ENCODE measurements at places on chromosomes 5 and 9. TPM values are rescaled to one million over a fixed set of nuclear protein-coding genes. Genes with fewer than 3 reads are reported as not detected.

Gene TLR4
- not detected for total RNA-seq

- no peaks in the 10 kb centered on the region for H3K36me3 ChIP-seq
- no peak overlapping the region for H3K4me3 ChIP-seq
- H3K27me3 ChIP-seq = peaks cover 4% of the 10 kb centered on the region
- H3K4me1 ChIP-seq = no peaks in the 10 kb centered on the region
Observed at GRCh38 chr9:134782921-134783698, 97.5 kb upstream of the FCN2 start.

DNA sequence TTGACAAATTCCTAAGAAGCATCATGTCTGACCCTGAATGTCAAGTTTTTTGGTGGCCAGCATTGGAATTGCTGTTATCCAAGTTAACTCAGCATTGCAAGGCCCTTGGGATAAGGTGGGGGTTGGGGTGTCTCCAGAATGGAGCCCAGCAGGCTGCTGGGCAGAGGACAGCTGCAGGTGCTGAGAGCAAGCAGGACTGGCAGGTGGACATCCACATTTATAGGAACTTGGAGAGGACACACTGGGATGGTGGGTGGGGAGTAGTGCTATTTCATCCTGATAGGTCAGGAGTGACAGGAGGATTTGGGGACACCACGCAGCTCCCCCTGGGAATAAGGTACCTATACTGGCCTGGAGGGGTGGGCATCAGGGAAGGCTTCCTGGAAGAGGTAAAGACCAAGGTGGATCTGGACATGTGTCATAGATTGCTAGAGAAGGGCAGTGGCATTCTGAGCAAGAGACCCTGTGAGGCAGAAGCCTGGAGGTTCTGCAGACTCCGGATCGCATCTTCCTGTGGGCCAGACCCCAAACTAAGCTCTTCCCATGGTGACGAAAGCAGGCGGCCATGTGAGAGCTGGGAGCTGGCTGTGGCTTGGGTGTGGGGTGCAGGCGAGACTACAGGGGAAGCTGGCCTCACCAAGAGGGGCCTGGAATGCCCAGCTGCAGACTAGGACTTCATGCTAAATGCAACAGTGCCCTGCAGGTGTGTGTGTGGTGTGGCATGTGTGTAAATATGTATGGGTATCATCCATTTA, 148.1 kb downstream of the RGS3 start:
- DNase-seq = no peak
- H3K36me3 ChIP-seq = no peaks in the 10 kb centered on the region
- peak overlapping the region; percentile 2 for H3K27ac ChIP-seq
- H3K4me3 ChIP-seq = no peak overlapping the region

GRCh38 chr5:94682814-94683520, 64.5 kb downstream of the SLF1 start:
- H3K27ac ChIP-seq = no peak overlapping the region
- DNase-seq = no peak
- no peaks in the 10 kb centered on the region for H3K4me1 ChIP-seq

Gene SCAMP1
- total RNA-seq = 19.9 TPM

Gene NTRK2
- total RNA-seq = 0.02 TPM
